ENCODE measurements at places on chromosomes 7 and 10.

DNA sequence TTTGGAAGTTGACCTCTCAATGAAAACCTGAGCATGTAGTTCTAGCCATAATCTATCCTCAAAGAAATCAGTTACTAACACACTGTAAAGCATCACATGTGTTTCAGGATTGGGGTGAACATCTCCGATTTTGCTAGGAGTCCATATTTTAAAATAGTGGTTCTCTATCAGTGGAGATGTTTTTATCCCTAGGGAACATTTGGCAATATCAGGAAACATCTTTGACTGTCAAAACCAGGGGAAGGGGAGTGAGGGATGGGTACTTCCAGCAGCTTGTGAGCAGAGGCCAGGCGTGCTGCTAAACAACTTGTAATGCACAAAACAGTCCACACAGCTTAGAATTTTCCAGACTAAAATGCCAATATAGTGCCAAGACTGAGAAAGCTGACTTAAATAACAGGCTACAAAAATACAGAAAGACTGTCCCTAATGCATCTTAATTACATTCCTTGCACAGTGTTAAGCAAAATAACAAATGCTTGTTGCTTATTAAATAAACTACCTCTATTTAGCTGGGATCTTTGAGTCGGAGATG is 120.9 kb downstream of the CRPPA start:
- DNase-seq = no peak

- no peak for DNase-seq
These were observed 110.6 kb upstream of the SAMD8 start for GRCh38 chr10:75000748-75001321.

GRCh38 chr10:63886281-63887022 is 365.3 kb downstream of the REEP3 start:
- DNase-seq = no peak

DNA sequence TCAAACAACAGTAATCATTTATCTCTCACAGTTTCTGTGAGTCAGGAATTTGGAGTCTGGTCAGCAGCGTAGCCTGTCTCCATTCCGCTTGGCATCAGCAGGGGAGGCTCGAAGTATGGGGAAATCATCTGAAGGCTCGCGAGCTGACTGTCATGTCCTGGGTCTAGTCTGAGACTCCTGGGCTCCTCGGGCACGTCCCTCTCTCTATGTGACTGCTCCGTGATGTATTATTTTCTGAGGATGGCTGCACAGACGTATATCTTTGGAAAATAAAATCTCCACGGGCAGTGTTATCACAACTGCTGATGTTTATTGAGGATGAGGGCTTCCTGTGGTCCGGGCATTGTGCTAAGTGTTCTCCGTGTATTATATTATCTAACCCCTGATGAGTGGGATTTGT is 23.3 kb upstream of the PCGF5 start:
- no peak for DNase-seq

GRCh38 chr10:80760914-80761371 is 223.2 kb downstream of the SH2D4B start:
- no peak for DNase-seq

DNA sequence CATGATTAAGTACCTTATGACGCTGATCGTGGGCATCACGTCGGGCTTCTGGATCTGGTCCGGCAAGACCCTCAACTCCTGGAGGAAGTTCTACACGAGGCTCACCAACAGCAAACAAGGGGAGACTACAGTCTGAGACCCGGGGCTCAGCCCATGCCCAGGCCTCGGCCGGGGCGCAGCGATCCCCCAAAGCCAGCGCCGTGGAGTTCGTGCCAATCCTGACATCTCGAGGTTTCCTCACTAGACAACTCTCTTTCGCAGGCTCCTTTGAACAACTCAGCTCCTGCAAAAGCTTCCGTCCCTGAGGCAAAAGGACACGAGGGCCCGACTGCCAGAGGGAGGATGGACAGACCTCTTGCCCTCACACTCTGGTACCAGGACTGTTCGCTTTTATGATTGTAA is 2.5 kb downstream of the FZD1 start:
- no peak for DNase-seq

DNA sequence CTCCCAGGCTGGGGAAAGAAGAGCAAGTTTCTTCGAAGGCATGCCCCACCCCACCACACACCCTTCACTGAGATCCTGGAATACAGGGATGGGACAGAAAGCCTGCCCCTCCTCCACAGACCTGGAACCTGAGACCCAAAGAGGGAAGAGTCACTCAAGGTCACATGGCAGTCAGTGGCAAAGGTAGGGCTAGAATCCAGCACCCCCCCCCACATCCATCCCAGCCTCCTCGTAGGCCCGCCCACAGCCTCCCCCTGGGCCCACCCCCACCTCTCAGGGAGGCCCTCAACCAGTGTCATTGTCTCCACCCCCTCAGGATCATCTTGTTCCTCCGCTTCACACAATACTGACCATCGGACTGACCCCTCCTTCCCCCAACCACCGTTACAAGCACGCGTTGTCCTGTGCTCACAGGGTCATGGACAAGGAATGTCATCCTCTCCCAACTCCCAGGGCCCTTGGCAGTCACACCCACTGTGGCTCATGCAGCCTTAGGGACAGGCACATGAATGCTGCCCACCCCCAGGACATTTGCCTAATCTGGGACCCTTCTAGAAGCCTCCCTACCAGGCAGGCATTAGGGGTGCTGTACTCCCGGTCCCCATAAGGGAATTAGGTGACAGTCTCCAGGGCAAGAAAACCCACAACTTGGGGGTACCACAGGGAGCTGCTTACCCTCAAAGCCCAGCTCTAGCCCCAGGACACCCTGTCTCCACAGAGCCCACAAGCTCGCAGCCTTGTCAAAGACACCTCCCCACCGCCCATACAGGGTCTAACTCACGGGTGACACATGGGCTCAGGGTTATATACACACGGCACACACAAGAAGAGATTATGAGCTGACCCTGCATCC is 1.4 kb downstream of the KCNH2 start:
- DNase-seq = no peak

DNA sequence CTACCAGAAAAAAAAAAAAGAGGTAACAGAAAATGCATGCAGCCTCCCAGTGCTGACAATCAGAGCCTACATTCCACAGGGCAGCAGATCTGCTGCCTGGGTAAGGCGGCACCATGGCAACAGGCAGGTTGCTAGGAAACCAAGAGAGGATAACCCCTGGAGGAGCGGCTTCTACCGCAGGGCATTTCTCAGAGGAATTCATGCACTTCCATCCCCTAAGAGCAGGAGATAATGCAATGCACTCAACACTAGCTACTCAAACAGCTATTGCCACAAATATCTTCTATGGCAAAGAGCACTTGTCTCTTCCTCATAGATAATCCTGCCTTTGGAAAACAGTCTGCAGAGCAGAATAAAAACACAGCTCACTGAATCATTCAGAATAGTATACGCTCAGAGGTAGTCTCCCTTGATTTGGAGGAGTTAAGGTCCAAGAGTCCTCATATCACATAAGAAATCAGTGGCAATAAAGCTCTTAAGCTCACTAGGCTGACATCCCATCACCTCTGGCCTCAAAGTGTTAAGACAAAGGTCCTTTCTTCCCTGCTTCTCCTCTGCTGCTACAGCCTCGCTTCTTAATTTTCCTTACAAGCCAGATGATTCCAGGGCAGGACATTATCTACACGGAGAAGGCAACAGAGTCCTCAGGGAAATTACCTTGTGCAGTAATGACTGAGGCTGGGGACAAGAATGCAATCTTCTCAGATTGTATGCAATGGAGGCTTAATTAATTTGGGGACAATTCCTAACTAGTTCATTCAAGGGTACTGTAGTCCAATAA is 10.7 kb downstream of the PSAP start:
- peak; percentile 66 for DNase-seq

- no peak for DNase-seq
These were observed 299.4 kb downstream of the SNX13 start for GRCh38 chr7:17640730-17641377.

DNA sequence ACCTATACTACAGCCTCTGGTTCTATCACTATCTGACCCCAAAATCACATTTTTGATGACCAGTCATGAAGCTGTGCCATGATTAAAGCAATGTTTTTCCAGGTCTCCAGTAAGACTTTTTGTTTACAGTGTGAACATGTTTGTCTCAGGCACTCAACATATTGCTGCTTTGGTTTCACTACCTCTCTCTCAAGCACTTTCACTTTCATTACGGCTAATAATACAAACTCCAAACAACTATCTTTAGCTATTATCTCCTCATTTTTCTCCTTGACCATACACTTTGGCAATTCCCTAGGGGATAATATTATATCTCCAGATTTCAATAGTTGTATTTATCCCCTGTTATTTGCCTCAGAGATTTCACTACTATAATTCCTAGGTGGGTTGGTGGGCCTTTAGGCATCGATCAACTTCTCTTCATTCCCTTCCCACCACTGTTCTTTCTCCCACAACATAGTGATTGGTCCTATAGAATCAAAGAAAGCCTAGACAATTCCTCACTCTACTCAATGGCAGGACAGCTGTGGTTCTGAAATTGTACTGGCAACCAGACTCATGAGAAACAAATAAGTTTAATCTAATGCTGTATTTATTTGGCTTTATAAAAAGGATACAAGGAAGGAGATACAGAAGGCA is 261.4 kb upstream of the ZWINT start:
- DNase-seq = no peak

DNA sequence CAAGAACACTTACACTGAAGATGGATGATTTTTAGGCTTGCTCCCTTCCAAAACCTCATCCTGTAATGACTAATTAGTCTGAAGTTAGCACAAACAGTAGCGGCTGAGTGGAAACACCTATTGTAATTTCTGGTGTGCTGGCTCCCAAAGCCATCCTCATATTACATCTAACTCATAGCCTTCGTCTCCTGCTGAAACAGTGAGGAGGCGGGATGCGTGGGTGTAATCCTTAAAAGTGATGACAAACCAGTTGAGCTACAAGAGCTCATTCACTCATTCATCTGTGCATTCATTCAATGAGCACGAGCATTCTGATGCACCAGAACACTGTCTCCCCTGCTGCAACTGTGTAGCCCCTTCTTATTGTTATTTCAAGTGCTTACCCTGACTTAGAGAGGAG is 235.3 kb downstream of the CALN1 start:
- no peak for DNase-seq

GRCh38 chr7:15889507-15889906 is 203.0 kb upstream of the MEOX2 start:
- no peak for DNase-seq

DNA sequence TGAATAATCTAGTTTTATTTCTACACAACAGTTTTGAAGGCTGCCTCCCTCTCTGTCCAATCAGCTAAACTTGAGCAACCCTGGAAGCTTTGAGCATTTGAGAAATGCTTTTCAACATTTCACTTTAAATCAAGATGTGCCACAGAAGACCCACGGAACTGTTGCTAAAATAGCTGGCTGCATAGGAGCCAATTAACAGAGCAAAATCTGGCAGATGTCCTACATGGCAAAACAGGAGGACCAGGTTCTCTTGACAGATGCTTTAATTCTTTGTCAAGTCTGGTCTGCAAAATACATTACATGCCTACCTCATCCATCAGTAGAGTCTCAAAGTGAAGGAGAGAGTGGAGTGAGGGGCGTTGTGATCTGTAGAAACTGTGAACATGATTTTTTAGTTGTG is 185.9 kb downstream of the DPY19L1 start:
- no peak for DNase-seq

GRCh38 chr10:11140963-11141362 is 123.3 kb downstream of the CELF2 start:
- no peak for DNase-seq

GRCh38 chr10:46236546-46236887 is 50.3 kb upstream of the ANTXRL start:
- DNase-seq = no peak

DNA sequence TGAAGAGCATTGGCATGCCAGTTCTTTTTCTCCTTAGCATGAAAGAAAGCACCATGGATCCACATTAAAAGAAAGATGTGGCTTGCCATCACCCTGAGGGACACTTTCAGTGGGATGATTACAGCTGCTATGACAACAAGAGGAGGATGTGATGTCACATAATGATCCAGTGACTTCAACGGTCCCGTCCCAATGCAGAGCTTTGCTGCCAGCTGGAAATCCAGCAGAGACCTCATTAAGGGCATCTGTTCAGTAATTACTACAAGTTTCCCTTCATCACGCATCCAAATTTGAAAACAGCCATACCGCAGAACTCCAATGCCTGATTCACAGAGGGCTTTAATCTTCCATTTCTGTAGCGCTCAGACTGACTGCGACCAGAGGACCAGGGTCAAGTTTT is 206.6 kb downstream of the LSM5 start:
- DNase-seq = no peak

- no peak for DNase-seq
These were observed 46.3 kb downstream of the PLEKHA8 start for GRCh38 chr7:30074422-30075030.

- DNase-seq = no peak
These were observed 91.2 kb downstream of the LSMEM1 start for GRCh38 chr7:112571852-112572607.

- no peak for DNase-seq
These were observed 69.6 kb downstream of the SDHAF3 start for GRCh38 chr7:97187067-97187466.

DNA sequence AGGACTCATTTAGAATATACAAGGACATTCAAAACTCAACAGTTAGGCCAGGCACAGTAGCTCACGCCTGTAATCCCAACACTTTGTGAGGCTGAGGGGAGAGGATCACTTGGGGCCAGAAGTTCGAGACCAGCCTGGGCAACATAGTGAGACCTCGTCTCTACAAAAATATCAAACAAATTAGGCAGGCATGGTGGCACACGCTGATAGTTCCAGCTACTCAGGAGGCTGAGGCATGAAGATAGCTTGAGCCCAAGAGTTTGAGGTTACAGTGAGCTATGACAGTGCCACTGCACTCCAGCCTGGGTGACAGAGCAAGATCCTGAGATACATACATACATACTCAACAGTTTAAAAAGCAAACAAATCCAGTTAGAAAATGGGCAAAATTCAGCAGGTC is 44.9 kb downstream of the GNA12 start:
- DNase-seq = no peak

GRCh38 chr7:67311901-67312300 is 315.3 kb downstream of the TYW1 start:
- no peak for DNase-seq

- no peak for DNase-seq
These were observed 182.6 kb downstream of the COBL start for GRCh38 chr7:51134013-51134441.

GRCh38 chr7:142882338-142882678 is 3.2 kb downstream of the TRPV6 start:
- no peak for DNase-seq

- DNase-seq = no peak
These were observed 754.7 kb downstream of the GRID1 start for GRCh38 chr10:85611746-85612377.

DNA sequence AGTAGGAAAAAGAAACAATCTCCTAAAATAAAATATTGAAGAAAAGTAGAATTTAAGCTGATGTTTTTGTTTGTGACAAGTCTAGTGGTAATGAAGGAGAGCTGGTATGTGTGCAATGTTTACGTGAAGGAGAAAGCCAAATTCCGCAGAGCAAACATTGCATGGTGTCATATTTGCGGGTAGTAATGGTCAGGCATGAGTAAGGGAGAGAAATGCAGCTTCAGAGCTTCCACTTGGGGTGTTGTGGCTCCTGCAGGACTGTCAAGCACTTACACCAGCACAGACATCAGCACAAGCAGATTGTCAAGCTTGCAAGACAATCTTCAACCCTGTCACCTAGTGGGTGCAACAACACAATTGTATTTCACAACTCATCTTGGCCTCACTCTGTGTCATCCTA is 136.5 kb upstream of the ETV1 start:
- DNase-seq = no peak

Data from NCI-H1436 treated with DMSO at 0.1 percent for 48 hours (cell line).